Caki2 (cell line): ENCODE measurements at places on chromosomes 2 and 18.
A peak's percentile ranks its signal among the peaks of the same experiment; 100 is the strongest.

GRCh38 chr2:26559044-26559405 is 81.1 kb upstream of the OTOF start:
- no peak for DNase-seq

DNA sequence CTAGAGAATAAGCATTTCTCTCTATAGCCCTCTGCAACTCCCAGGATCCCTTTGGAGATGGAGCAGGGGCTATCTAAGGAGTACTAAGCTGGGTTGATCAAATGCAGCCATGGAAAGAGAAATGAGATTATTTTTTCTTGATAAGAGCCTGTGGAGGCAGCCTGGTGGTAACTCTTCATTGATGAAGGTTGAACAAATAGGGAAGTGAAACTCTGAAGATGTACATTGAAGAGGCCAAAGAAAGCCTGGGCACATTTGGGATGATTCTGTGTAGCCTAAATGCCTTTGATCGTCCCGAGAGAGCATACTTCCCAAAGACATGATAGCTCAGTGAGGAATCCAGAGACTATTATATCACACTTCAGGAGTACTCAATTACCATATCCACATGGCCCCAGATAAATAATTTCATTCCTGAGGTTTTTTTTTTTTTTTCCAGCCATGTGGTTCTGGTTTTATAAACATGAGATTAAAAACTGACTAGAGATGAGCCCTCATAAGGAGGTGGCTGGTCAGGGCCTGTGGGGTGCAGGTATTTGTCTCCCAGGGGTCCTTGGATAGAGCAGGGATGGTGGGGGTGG is 192.5 kb downstream of the TPGS2 start:
- peak; percentile 19 for DNase-seq

DNA sequence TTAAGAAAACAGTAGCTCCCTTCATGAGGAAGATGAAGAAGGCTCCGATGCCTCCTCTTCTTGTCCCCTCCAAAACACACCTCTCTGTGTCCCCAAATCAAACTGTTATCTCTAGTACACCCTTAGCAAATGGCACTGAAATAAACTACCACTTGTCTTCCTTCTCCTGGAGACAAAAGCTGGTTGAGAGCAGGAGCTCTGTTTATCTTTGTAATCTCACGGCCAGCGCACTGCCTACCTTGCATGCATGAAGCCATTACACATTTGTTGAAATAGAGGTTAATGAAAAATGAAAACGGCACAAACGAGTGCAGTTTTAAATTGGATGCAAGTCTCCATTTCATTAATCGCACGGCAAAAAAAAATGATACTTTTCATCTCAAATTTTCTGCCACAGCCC is 113.7 kb downstream of the EPB41L3 start:
- DNase-seq: no peak

GRCh38 chr2:147607379-147607778 is 237.4 kb upstream of the ACVR2A start:
- no peak for DNase-seq

DNA sequence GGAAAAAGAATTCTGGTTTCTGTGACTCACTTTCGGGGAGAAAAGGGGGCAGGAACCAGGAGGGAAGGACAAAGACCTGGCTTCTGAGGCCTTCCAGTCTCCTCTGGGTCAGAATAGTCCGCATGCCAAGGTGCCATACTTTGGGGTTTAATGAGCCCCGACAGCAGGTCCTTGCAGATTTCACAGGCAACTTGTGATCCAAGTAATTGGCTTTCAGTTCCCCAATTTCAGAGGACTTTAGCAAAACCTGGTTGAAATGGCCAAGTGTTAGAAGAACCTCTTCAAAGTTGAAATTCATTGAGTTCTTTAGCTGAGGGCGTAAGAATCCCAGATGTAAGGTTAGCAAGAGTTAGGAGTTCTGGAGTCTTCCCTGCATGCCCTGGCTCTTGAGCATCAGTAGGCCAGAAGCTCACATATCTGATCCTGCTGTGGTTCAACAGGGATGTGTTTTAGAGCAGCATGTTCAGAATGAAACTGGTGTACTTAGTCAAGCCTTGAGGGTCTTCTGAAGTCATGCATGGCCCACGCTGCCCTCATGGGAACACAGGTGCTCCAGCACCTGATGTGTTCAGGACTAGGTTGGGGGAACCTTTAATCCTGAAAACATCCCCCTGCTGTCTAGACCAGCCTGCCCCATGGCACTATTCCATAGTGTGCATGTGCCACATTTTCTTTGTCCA is 143.0 kb downstream of the NUP35 start:
- DNase-seq: no peak

DNA sequence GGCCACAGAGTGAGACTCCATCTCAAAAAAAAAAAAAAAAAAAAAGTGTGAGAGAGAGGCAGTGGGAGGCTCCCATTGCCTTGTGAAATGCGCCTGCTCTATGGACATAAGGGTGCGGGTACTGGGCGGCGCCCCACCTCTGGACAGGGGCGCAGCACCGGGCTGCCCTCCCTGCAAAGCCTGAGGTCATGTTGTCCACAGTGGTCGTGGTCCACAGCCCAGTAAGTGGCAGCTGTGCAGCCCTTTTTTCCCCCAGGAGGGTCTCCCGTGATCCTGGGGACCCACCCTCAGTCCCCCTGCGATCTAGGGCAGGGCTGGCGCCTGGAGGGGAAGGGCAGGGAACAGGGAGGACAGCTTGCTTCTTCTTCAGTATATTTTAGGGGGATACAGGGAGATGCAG is 37.8 kb downstream of the LPIN1 start:
- DNase-seq: no peak

DNA sequence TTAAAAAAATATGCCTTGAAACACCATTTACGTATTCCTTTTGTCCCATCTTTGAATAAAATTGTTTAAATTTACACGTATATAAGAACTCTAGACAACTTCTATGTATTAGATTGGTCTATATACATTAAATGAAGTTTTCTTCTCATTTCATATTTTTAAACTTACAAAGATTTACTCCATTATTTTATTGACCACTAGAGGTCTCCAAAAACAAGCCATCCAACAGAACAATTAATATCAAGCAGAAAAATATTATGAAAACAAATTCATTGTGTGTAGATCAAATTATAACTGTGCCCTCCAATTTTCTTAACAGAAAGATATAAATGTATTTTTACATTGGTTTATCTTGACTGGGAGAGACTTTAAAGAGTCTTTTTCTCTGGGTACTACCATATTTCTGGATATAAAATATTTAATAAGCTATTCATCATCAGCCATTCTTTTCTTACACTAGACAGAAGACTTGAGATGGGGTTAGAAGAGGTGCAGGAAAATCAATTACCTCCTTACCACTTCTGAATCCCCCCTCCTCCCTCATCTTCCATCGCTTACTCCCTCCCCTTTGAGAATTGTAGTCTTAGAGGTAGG is 66.5 kb downstream of the DPP4 start:
- DNase-seq: no peak

GRCh38 chr2:222733846-222734702 is 62.6 kb downstream of the MOGAT1 start:
- no peak for DNase-seq

DNA sequence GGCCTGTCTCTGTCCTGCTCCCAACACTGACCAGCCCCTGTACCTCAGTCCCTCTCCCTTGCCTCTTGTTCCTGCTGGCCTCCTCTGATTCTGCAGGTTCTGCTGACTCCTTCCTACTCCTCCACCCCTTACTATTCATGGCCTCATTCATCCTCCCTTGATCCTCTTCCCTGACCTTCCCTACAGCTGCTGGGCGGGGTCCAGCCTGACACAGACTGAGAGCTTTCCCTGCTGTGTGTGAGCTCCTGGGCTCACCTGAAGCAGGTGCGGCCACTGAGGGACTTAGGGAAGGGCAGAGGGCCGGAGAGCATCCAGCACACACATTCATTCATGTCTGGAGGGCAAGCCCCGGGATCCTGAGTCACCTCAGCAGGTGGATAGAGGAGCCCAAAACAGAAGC is 185.6 kb downstream of the CTIF start:
- no peak for DNase-seq

DNA sequence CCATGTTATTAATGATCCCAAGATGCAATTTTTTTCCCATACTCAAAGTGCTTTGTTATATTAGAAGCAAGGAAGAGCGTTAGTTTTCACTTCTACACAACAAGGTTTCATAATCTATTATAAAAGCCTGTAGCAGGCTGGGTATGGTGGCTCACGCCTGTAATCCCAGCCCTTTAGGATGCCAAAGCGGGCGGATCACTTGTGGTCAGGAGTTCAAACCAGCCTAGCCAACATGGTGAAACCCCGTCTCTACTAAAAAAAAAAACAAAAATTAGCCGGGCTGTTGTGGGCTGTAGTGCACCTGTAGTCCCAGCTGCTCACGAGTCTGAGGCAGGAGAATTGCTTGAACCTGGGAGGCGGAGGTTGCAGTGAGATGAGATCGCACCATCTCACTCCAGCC is 19.0 kb upstream of the SERPINB2 start:
- DNase-seq: no peak

- DNase-seq: peak; percentile 45
These were observed 6.2 kb downstream of the IMPA2 start for GRCh38 chr18:11987527-11987926.

- peak; percentile 34 for DNase-seq
These were observed 26.3 kb upstream of the TMEM182 start for GRCh38 chr2:102735416-102736109.

GRCh38 chr2:164697688-164698461 is 76.6 kb upstream of the GRB14 start:
- DNase-seq: peak; percentile 35

- DNase-seq: peak; percentile 2
These were observed 2008.4 kb upstream of the PIK3C3 start for GRCh38 chr18:39946623-39947061.

DNA sequence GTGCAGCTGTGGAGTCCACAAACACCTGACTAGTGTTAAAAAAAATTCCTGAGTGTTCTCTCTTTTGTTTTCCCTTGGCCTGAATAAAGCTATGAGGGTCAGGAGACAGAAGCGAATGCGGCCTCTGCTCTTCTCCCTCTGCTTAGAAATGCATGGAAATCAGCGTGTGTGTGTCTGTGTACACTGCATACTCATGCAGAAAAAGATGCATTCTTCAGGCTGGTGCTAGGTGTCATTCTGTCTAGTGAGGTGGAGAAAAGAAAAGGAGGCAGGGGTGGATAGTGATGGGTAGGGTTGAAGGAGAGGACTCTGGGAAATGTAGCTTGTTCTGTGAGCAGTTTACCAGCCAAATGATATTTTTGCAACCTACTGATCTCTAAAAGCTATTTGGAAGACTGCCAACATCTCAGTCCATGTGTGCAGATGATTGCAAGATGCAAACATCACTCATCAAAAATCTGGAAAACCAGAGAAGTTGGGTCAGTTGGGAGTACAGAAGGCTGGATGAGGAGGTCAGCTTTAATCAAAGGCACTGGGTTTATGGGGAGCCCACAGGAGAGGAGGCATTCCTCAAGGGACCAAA is 177.7 kb downstream of the INSIG2 start:
- no peak for DNase-seq

DNA sequence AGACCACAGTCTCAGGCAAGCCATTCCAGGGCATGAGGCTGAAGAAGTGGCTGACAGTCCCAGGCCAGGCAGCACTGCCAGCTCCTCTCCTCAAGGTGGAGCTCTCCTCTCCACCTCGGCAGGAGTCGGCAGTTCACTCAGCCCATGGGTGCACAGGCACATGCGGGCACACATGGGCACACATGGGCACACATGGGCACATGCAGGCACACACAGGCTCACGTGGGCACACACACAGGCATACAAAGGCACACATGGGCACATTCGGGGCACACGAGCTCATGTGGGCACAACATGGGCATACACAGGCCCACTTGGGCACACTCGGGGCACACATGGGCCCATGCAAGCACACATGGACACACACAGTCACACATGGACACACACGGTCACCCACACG is 65.3 kb upstream of the TAF1B start:
- no peak for DNase-seq

DNA sequence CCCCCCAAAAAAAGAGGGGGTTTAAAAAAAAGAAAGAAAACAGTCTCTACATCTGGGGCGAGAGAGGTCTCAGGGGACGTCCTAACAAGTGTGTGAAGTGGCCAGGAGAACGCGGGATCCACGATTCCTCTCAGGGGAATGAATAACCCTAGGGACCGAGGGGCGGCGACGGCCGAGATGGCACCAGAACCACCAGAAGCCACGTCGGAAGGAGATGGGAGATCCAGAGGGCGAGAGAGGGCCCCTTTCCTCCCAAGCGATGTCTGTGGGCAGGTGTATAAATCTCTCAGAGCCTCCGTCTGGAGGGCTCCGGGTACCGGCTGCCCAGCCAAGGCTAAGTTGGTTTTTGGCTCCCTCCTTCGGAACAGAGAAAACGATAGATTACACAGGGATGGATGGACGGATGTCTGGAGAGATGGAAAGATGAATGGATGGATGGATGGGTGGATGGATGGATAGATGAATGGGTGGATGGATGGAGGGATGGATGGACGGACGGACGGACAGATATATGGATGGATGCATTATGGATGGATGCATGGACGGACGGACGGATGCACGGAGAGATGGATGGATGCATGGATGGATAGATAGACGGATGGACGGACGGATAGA is 1.7 kb downstream of the EPHA4 start:
- no peak for DNase-seq

GRCh38 chr18:25896178-25896780 is 194.1 kb downstream of the SS18 start:
- no peak for DNase-seq

DNA sequence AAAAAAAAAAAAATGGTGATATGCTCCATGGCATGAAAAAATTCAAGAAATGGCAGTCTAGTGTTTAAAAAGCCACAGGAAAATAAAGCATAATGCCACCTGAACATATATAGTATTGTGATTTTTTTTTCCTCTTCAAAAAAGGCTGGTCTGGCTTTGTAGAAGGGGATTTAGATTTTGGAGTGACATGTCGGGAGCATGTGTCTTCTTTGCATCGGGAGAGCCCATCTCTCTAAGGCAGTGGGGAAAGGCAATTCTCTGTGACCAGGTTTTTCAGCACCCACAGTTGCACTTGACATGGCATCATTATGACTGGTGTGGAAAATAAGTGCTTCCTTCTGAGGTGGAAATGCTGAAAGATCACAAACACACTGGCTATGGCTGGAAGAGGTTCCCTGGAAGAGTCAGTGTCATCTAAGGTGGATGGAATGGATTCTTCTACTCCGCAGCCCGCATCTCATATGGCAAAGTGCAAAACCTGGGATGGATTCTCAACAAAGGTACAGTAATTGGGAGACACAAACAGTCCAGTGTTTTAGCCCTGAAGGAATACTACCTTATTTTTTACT is 172.5 kb downstream of the AGAP1 start:
- no peak for DNase-seq

DNA sequence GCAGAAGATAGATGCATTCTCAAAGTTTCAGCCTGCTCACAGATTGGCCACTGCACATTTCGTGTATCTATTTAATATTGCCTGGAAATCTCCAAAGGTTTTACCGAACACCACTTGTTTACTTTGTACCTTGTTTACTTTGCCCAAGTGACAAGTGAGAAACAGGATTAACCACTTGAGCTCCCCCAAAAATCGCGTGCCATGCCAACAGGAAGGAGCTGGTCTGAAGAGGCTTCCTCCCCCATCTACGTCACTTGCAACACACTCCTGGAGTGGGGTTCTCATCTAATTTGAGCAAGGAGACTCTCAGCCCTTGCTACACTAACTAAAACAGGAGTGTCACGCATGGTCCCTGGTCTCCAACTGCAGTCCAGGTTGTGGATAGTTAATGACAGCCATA is 212.5 kb upstream of the TMEM200C start:
- DNase-seq: no peak

GRCh38 chr2:21034156-21034971 is 9.5 kb downstream of the APOB start:
- no peak for DNase-seq
